ENCODE measurements at places on chromosomes 3 and 15. TPM values are rescaled to one million over a fixed set of nuclear protein-coding genes. Genes with fewer than 3 reads are reported as not detected.

ASB14 gene
- not detected for total RNA-seq

DNA sequence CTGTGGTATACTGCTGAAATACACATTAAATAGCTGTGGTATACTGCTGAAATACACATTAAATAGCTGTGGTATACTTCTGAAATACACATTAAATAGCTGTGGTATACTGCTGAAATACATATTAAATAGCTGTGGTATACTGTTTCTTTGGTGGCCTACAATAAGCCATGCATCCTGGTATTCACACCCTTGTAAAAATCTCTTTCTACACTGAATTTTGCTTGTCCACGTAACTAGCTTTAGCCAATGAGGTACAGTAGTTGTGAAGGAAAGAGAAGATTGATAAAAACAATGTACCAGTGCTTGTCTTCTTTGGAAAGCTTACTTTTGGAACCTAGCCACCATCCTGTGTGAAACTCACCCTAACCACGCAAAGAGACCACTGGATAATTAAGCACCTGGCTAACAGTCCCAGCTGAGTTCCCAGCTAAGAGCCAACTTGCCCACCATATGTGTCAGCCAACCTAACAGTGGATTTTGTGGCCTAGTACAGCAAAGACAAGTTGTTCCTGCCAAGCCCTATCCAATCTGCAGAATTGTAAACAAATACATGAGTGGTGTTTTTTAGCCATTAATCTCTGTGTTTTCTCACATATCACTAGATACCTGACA, 103.4 kb upstream of the MELTF start:
- DNase-seq, result no peak

DNA sequence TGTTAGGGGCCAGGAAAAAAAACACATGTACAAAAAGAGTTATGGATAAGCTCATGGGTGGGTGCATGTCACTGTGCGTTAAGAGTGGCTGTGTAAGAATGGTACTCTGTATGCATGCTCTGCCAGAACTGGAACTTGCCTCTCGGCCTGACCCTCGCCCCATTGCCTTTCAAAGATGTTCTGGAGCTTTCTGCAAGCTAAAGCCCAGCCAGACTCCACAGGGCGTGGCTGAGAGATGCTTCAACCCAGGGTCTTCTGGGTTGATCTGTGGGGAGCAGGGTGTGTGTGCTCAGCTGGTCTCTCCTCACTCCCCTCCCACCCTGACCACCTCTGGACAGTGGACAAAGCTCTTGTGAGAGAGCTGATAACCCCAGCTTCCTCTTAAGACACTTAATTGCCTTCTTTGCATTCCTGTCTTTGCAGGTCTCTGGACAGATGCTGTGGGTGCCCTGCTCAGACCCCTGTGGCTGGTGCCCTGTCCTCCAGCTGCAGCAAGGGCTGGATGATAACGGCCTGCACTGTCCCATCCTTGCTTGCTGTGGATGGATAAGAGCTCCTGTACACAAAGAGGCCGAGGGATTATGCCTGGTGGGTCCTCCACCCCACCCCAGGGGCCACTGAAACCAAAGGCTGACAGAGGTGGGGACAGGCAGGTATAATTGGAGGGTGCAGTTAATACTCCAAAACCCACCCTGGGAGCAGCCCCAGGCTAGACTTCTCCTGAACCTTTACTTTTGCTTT, 28.7 kb downstream of the ALDH1L1 start:
- no peak for DNase-seq

- no peak for DNase-seq
Observed at GRCh38 chr3:119019767-119020518, 14.7 kb downstream of the IGSF11 start.

GRCh38 chr3:50008931-50009330, 69.0 kb downstream of the RBM6 start:
- no peak for DNase-seq

- DNase-seq, result no peak
Observed at GRCh38 chr3:852033-852432, 240.8 kb upstream of the CNTN6 start.

DNA sequence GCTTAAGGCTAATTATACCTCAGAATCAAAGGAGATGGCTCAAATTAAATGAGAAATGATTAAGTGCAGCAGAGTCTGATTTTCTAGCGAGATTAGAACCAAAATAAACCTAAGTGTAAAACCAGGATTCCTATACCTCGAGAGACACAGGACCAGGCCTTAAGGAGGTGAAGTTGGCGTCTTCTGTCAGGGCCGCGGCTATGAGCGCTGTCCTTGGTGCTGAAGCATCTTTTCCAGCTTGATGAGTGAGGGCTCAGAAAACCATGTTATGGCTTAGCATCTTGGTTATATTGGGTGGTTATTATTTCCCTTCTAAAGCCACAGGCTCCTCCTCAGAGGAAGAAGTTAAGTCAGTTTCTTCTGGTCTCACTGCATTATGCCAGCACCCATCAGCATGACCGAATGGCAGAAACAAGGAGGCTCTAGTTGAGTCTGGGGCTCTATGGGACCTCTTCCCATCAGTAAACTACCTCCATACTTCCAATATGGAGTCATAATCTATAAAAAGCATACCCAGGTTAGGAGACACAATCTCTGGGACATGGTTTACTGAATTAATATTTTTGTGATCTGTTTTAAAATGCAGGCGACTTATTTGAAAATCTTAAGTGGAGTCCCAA, 120.1 kb upstream of the NMNAT3 start:
- no peak for DNase-seq

DNA sequence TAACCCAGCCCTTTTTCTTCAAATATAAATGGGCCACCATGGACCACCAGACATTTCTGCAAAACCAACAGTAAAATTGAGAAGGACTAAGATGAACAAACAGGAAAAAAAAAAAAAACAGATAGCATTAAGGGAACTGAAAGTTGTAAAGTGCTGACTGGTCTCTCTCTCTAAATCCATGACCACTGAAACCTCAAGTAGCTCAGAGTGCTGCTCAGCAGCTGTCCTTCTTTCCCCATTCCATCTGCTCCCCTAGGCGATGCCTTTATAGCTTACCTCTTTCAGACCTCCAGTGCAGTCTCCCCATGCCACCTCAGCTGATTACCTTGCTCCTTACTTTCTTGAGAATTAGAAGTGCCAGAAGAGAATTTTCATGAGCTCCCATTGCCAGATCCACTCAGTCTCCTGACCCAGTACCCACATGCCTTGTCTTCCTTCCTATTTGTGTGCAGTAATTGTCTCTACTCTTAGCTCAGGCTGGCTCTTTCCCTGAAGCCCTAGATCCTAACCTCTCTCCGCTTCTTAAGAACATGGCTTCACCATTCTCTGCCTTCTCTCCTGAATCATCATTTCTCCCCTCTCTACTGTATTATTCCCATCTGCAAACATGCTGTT, 23.9 kb upstream of the XIRP1 start:
- DNase-seq, result no peak

GRCh38 chr3:50623840-50624474, 7.0 kb downstream of the MAPKAPK3 start:
- DNase-seq, result peak; percentile 43
